ENCODE measurements at places on chromosomes 12 and 14.

DNA sequence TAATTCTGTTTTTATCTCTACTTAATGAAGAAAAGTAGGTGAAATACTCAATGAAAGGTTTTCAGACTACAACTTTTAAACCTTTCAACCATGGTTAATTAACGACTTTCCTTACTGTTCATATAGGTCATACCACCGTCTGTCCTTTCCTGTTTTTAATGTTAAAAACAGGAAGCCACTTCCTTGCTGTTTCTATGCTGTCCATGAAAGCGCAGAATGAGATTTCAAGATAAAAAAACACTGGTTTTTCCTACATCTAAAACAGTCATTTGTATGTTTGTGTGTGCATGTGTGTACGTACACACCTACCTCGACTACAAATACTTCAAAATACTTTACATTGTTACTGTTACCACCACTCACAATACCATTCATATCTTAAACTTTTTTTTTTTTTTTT lies 27.3 kb downstream of the SPTLC2 start:
- no peak for DNase-seq

- DNase-seq, result no peak
Observed at GRCh38 chr12:121827351-121828099, 23.7 kb downstream of the SETD1B start.

DNA sequence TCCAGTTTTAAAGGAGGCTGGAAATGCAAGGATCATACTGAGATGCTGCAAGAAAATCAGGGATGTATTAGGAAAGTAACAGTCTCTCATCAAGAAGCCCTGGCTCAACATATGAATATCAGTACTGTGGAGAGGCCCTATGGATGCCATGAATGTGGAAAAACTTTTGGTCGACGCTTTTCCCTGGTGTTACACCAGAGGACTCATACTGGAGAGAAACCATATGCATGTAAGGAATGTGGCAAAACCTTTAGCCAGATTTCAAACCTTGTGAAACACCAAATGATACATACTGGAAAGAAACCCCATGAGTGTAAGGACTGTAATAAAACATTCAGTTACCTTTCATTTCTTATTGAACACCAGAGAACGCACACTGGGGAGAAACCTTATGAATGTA lies 24.5 kb downstream of the ZNF891 start:
- no peak for DNase-seq

- peak; percentile 56 for DNase-seq
Observed at GRCh38 chr14:33686218-33686617, 264.7 kb downstream of the EGLN3 start.

GRCh38 chr14:95460647-95461478 lies 55.6 kb downstream of the SYNE3 start:
- DNase-seq, result peak; percentile 89

DNA sequence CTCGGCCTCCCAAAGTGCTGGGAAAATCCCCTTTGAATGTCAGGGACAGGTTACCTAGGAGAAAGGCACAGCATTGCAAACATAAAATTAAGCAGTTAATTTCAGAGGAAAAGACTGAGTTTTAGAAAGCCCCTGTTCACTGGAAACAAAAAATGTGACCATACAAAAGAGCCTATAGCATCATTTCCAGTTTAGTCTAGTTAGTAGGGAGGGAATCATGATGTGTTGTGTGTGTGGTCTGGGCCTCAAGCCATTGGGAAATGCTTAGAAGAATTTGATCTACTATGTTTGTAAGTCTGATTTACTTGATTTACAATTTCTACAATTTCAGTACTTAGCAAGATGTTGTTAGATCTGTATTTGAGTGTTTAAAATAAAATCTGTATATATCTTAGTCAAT lies 47.1 kb upstream of the RERG start:
- no peak for DNase-seq

- DNase-seq, result no peak
Observed at GRCh38 chr14:37027188-37027824, 145.1 kb downstream of the SLC25A21 start.

DNA sequence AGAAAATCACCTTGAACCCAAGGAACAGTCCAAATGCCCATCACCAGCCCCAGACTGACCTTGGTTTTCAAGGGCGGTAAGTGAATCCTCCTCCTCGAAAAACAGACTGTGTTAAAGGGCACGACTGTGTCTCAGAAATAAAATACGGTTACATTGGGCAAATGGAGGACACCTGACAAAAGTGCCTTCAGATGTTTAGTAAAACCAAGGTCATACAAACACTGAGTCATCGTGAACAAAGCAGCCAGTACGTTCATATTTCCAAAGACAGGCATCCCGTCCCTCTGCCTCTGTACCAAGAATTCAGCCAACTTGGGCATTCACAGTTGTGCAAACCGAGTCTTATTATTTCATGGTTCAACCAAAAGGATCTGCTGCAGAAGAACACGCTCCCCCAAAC lies 25.9 kb downstream of the FOXN3 start:
- no peak for DNase-seq

DNA sequence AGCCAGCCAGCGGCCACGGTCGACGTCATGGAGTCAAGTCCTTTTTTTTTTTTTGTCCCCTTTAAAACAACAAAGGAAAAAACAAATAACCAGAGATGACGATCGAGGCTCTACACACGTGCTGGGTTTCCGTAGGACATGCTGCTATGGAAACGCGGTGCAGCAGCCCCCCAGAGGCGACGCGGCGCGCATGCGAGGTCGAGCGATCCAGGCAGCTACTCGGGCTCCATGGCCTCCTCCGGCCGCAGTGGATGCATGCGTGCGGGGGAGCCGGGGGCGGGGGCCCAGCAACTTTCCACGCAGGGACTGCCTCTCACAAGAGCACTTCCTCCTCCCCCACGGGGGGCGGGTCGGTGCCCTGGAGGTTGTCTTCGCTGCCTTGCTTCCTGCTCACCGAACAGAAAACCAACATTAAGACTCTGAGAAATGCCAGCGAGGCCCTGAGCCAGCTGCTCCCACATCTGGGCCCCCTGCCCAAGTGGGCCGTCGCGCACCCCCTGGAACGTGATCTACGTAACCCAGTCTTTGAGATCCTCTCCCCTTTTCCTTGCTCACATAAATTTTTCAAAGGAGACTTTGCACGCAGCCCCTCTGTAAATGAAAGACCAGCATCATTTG lies 30.7 kb downstream of the P2RX4 start:
- no peak for DNase-seq

DNA sequence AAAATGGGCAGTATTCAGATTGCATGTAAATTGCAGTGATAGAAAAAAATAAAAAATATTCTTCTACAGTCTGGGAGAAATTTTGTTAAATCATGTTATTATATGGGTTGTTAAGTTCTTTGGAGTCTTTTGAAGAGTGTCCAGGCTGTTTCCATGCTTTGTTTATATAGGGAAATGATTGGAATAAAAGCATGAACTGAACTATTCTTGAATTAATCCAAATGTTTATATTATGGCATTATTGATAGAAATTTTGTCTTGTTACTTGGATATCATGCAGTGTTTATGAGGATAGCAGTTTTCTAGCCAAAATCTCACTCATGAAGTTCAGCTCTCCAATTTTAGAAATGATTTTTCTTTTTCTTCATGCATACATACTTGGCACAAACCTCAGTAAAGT lies 108.2 kb upstream of the NAV3 start:
- no peak for DNase-seq

DNA sequence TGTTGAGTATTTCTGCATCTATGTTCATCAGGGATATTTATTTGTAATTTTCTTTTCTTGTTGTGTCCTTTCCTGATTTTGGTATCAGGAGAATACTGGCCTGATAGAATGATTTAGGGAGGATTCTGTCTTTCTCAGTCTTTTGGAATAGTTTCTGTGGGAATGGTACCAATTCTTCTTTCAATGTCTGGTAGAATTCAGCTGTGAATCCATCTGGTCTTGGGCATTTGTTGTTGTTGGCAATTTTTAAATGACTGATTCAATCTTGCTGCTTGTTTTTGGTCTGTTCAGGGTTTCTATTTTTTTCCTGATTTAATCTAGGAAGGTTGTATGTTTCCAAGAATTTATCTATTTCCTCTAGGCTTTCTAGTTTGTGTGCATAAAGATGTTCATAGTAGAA lies 170.9 kb upstream of the PDE3A start:
- no peak for DNase-seq

DNA sequence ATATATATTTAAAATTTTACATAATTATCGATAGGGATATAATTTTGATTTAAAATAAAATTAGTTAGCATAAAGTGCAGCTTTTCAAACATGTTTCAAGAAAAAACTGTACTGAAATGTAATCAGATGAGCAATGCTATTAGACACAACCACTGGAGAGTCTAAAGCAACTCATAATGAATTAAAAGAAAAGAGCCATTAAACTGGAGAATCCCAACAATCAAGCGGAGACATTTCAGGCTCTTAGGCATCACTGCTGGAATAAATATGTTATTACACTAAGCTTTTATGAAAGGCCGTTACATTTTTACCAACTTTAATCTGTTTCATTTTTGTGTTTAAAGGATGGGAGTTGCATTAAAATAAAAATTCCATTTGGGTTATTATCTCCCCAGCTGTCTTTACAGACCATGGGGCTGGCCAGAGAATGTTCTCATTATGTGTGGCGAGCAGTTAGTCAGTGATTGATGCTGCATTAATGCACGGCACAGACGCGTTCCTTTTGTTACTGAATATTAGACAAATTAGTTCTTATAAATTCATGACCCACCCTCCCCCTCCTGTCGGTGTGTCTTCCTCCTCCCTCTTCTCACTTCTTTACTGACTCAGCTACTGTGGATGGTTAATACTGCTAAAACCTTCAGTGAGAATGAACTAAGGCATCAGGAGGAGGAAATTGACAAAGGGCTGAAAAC lies 156.8 kb downstream of the PDZRN4 start:
- DNase-seq, result no peak

- no peak for DNase-seq
Observed at GRCh38 chr12:120495186-120495730, 655 bp upstream of the DYNLL1 start.

GRCh38 chr12:129807136-129807535 lies 96.7 kb downstream of the TMEM132D start:
- no peak for DNase-seq

DNA sequence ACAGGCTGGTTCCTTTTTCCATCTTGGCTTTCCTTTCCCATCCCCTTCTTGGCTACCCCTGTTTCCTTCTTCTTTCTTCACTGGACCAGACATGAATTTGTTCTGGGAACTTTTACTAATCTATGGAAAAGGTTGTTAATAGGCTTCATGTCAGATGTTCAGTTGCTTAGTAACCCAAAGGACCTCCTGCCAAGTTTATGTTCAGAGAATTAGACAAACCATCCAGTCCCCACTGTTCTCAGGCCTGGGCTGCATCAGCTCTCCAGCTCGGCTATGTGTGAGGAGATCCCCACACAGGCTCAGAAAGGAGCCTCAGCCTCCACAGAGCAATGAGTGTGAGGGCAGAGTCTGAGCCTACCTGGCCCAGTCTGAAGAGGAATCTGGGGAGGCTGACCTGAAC lies 78.0 kb downstream of the AKAP6 start:
- no peak for DNase-seq

- DNase-seq, result no peak
Observed at GRCh38 chr14:67710209-67710608, 8.5 kb downstream of the RDH12 start.

DNA sequence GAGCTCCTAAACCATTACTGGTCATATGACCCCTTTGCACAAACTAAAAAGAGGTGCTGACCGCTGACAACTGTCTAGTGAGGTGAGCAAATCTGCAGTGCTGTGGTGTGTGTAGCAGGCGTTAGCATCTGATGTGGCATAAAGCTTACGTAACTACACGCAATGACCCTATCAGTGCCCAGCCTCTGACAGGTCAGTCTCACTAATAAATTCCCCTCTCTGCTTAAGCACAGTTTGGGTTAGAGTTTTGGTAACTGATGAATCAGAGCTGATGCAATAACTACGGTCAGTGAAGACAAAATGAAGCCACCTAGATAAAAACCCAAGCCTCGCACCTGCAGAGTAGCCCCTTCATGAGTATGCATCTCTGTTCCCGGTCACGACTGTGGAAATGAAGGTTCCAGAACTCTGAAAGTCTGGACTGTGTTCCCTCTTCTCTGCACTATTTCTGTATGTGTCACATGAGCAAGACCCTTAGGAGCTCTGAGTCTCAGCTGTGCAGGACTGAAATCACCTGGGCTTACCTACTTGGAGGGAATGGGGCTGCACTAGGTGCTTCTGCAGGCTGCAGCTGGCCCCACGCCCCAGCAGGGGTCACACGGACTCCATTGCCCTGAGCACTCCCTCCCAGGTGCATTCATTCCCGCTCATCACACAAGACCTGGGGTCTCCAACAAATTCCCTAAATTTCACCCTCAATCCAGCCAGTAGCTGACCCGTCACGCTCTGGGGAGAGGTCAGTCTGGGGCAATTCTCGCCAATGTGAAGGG lies 54.4 kb downstream of the RIMBP2 start:
- no peak for DNase-seq

DNA sequence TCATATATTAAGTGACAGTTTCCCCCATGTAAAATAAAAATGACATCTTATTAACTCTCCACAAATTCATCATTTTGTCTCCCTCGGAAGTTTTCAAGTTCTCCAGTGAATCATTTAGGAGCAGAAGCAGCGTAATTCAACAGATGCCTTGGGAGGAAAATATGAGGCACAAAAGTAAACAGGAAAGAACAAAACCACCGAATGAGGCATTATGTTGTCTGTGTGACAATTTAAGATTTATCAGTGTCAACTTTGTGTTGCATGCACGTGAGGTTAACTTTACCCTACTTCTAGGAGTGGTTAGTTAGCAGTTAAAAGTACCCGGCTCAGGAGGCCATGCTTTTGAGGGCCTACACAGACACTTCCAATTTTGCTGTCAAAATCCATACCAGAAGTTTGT lies 258.6 kb downstream of the IPO8 start:
- DNase-seq, result no peak

GRCh38 chr12:52907092-52907810 lies 2.4 kb upstream of the KRT8 start:
- DNase-seq, result no peak

DNA sequence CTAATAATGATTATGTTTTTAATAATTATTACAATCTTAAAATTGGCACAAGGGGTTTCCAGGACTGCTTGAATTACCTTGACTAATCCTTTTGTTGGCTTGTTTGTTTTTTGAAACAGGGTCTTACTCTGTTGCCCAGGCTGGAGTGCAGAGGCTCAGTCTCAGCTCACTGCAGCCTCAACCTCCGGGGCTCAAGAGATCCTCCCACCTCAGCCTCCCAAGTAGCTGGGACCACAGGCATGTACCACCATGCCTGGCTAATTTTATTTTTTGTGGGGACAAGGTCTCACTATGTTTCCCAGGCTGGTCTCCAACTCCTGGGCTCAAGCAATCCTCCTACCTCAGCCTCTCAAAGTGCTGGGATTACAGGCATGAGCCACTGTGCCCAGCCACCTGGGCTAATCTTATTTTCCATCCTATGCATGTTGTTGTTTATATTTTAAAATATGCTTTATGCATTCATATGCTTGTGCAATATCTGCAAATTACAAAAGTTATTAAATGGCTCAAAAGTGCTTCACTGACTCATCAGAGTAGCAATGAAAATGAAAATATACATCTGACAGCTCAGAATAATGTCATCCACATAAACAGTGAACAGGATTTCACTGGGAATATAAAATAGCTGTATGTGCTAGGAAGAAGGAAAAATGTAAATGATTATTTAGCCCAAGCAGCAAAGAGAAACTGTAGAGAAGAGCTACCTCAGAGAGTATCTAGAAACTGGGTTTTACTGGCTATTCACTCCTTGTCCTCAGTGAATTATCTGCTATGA lies 24.8 kb upstream of the PLEKHG6 start:
- DNase-seq, result no peak

GRCh38 chr12:109432842-109433304 lies 44.2 kb downstream of the KCTD10 start:
- DNase-seq, result peak; percentile 39

Measured in kidney epithelial cell (primary cell).